ENCODE measurements at places on chromosomes 3 and 15.

DNA sequence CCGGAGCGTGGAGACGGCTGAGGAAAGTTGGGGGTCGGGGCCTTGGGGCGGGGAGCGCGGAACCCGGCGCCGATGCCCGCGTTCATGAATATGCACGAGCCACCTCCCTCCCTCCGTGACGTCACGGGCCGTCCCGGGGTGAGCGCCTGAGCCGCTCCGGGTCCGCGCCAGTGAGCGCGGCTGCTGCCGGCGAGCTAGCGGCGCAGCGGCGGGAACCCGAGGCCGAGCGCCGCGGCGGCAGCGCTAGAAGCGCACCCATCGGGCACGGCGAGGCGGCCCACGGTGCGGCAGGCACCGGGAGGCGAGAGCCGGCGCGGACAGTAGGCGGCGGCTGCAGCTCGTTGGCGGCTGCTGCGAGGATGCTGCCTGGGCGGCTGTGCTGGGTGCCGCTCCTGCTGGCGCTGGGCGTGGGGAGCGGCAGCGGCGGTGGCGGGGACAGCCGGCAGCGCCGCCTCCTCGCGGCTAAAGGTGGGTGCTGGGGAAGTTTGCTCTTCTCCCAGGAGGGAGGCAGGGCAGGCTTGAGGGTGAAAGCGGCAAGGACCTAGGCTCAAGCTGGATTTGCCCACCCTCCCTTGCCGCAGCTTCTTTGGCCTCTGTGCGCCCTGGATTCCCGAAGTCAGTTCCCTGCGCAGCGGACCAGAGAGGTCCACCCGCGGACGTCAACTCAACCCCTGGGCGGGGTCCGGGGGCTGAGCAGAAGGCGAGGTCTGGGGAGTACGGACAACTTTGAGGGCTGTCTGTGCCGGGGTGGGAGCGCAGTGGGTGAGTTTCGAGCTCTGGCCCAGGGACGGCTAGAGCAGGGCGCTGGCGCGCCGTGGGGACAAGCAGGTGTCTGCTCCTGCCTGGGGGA is at the start of gene CLSTN2:
Gene CLSTN2, plus strand, starts transcription at position 170 of the 850 bp plus-strand sequence.
- DNase-seq: no peak

GRCh38 chr3:129393271-129393670 is 35.2 kb downstream of the EFCAB12 start:
- no peak for DNase-seq

DNA sequence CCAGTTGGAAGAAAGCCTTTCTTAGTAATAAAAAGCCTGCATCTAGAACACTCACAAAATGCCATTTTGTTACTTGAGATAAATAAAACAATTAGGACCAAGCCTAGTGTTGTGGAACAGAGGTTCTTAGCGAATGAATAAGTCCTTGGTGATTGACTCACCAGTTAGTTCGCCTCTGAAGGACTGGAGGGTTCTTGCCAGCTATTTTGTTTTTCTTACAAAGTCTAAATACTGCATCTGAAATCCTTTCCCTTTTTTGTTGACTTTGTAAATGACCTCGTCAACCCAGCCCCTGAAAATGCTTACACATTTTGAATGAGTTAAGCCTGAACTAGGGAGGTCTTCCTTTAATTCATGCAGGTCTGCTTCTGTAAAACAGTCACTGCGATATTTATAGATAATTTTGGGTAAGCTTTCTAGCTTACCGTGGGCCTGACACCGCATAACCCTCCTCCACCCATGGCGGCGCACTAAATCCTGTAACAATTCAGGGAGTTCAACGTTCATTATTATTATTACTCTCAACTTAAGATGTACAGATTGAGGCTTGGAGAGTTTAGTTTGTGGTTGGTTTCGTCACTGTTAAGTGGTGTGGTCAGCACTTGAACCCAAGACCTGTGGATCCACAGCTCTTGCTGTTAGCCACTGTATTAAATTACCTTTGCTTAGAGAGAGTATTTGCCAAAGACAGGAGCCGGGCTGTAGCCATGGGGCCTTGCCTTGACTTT is 45.0 kb upstream of the SACM1L start:
- no peak for DNase-seq

DNA sequence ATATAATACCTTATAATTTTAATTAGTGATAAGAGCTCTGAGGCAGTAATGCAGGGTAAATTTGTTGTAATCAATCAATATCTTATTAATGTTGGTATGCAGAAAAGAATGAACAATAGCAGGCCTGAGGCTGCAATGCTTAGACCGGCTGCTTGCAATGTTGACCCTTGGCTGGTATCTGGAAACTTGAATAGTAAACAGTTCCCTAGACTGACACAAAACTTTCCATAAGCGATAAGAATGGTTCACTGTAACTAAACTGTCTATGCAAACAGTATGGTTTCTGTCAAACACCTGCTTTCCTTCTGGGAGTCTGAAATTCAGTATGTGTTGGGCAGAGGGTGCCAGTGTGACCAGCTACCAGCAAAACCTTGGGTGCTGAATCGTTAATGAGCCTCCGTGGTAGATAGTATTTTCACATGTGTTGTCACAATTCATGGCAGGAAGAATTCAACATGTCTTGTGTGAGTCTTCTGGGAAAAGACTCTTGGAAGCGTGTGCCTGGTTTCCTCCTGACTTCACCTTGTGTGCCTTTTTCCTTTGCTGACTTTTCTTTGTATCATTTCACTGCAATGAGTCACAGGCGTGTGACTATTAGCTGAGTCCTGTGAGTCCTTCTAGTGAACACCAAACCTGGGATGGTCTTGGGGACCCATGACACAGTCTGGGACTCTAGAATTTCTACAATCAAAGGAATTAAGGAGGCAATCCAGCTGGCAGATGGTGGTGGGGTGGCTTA is 30.7 kb upstream of the CLRN1 start:
- DNase-seq: no peak

- no peak for DNase-seq
Observed at GRCh38 chr3:32335365-32336112, 56.1 kb upstream of the CMTM7 start.

DNA sequence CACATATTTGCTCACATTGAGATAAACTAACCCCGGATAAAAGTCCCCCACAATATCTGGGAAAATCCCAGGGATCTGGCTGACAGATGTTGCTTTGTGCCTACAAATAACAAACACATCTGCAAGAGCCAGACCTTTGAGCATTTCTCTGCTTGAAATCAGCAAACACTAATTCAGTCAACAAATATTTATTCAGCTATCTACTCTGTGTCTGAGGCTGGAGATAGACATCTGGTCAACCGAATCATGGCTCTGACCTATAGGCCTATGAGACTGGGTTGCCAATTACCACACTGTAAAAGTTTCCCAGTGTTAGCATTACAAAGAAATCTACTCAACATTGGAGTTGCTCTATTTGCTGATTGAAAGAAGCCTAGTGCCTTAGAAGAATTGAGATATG is 201.1 kb upstream of the CADPS start:
- DNase-seq: no peak

GRCh38 chr3:52827441-52827840 is 3.0 kb downstream of the ITIH4 start:
- no peak for DNase-seq

DNA sequence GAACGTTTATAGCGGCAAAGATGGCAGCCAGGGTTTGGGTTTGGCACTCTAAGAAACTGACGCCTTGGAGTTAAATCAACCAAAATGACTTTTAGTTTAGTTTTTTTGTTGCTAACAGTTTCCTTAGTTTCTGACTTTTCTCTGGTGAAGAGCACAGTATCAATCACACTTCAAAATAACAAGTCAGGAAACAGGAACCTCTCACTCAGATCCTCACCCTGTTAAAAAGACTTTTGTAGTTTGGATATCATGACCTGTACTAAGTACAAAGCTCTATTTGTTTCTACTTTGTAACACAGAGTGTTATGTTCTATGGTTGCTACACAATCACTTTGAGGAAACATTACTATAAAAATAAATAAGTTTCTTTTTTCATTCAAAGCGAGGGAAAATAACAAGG is 51.1 kb downstream of the ATP10A start:
- DNase-seq: no peak

- no peak for DNase-seq
Observed at GRCh38 chr3:133620066-133620784, 41.5 kb downstream of the TOPBP1 start.

- no peak for DNase-seq
Observed at GRCh38 chr15:85311647-85312046, 68.8 kb upstream of the AKAP13 start.

GRCh38 chr3:189862385-189862998 is 231.3 kb downstream of the TP63 start:
- DNase-seq: no peak

DNA sequence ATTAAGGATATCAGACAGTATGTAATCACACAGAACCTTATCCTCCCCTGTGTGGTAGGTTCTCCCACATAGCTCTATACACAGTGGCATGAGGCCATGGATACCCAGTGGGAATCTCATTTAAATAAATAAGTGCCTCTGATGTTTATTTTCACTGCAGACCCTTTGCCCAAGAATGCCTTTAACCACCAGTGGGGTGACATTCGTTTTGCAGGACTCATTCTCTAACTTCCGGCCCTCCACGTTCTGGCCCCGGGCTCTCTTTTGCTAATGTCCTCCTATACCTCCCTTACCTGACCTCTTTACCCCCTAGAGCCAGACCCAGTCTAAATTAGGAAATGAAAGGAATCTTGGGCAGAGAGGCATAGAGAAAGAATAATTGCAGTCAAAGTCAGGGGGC is 8.3 kb downstream of the CCDC80 start:
- DNase-seq: no peak

GRCh38 chr3:120670576-120670975 is 11.5 kb downstream of the HGD start:
- no peak for DNase-seq

DNA sequence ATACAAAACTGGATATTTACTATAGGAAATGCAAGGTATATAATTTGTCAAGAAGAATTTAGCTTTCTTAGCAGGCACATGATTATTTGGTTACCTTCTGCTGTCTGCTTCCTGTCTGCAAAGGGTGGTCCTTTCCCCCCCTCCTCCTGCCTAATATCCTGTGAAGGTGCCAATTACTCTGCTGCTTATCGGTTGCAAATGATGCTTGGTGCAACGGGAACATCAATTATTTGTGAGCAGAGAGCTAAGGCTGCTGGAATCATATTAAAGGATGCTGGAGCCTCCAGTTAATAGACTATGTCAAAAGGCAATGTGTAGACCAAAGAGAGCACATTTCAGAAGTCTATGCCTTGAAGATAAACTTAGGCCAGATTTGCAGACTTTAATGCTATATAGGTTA is 443.7 kb upstream of the ONECUT1 start:
- no peak for DNase-seq

DNA sequence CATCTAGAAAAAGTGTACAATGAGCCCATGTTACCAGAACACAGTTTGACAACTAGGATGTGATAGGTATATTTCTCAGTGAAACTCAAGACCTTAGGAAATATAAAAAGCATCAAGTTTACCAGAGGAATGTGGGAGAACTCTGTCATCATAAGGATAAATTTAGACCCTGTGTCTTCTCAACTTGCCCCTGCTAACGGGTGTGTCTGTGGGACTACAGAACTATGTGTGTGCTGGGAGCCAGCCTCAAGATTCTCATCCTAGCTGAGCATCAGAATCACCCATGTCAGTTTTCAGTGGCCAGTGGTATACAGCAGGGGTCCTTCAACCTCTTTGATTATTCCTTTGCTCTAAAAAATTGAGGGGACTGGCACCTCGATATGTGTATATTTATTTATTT is 393.3 kb downstream of the PLCL2 start:
- DNase-seq: no peak

GRCh38 chr15:44596511-44597010 is 59.6 kb downstream of the EIF3J start:
- DNase-seq: no peak

DNA sequence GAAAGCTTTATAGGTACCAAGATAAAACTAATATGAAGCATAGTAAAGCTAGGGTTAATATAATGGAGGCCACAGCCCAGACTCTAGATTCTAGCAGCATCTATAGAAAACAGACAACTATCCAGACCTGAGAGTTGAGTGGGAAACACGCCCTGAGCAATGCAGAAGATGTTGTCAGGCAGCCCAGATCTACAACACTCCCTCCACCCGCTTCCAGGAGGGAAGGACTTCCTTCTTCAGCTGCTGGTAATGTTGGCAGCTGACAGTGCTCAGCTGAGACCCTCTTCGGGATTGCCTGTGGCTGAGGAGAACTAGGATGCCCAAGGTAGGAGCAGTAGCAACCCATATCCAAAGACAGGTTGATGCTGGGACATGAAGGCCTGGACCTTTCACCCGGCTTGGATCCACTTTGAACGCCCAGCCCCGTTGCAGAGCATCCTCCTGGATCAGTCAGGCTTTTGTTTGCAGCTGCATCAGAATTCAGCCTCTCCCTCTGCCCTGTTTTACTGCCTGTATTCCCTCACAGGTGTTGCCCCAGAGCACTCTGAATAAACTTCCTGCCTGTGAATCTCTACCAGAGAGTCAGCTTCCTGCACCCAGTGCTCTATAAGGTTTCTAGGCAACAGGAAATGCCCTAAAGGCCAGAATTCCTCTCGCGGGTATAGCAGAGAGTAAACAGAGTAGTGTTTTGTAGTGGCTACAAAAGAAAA is 174.7 kb upstream of the IL12A start:
- DNase-seq: no peak

- DNase-seq: no peak
Observed at GRCh38 chr3:120153294-120153693, 59.0 kb upstream of the GSK3B start.

- no peak for DNase-seq
Observed at GRCh38 chr3:4416961-4417360, 50.1 kb downstream of the SUMF1 start.

DNA sequence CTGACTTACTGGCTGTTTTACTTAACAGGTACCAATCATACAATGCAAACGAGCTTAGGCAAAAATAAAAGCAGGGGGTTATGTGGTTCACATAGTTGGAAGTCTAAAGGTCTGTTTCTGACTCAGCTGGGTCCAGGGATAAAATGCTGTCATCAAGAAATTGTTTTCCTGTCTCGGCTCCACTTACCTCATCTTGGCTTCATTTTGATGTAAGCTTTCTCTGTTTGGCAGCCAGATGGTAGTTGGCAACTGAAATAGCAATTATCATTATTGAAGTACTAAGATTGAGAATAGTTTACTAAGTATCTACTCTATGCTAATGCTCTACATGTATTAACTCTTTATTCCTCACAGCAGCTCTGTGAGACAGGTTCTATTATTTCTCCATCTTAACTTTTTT is 36.8 kb upstream of the CNTN3 start:
- DNase-seq: no peak

GRCh38 chr15:76274226-76274625 is 37.0 kb downstream of the ETFA start:
- no peak for DNase-seq

DNA sequence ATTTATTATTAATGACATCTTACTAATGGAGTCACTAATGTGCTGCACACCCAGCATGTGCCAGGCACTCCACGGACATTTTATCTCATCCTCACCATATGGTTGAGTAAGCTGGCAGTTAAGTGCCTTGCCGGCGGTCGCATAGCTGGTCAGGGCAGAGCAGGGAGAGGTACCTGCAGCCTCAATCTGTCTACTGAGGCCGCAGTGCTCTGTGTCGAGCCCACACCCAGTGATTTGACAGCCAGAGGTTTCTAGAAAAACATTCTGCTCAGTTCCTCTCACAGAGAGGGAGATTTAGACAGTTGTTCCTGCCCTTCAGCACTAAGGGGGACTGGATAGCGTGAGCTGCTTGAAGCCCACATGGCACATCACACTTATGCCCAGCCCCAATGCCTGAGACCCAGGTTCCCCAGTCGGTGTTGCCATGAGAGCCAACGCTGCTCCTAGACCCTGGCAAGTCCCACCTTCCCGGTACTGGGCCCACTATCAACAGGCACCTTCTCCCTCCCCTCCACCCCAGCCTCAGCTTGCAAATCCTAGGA is 2.6 kb downstream of the LIPC start:
- no peak for DNase-seq

Measured in stimulated activated CD8-positive, alpha-beta memory T cell treated with anti-CD3 and anti-CD28 coated beads, Interleukin-12 subunit alpha, Interleukin-12 subunit beta, amount 100 ng/mL, for 4 hours (primary cell).